ENCODE measurements at places on chromosomes 16 and 17.

DNA sequence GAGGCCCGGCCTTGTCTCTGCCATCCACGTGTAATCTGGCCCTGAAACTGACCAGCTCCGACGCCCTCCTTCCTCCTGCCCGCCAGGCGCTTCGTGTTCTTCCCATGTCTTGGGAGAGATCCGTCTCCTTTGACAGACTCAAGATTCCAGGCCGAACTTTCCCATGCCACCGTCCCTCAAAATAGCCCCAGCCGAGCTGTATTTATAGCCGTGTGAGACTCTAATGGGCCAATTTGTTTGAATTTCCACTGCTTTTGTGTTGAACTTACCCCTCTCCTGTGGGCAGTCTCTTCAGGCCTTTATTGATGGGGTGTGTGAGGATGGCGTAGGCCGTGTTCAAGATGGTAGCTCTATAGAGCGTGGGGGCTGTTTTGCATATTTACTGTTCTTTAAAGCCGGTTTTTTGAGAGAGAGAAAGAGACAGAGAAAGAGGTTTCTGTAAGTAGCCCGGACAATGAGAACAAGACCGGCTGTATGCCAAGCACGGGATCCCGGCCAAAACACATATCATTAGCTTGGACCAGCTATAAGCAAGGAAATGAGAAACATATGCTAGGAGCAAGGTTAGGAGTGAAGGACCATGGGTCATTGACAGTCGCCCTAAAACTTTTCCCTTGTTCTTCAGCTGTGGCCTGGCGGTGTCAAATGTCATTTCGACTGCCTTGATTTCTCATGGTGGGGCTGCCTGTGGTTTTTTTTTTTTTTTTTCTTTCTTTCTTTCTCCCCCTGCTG is 124.5 kb upstream of the ZFHX3 start:
- DNase-seq, result peak; percentile 75

DNA sequence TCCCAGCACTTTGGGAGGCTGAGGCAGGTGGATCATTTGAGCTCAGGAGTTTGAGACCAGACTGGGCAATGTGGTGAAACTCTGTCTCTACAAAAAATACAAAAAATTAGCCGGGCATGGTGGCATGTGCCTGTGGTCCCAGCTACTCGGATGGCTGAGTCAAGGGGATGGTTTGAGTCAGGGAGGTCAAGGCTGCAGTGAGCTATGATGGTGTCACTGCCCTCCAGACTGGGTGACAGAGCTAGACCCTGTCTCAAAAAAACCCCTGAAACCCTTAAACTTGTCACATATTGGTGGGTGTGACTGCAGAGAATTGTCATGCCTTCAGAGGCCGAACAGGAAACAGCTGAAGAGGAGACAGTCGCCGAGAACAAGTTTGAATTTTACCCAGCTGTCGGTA is 13.4 kb downstream of the RPTOR start:
- DNase-seq, result no peak

DNA sequence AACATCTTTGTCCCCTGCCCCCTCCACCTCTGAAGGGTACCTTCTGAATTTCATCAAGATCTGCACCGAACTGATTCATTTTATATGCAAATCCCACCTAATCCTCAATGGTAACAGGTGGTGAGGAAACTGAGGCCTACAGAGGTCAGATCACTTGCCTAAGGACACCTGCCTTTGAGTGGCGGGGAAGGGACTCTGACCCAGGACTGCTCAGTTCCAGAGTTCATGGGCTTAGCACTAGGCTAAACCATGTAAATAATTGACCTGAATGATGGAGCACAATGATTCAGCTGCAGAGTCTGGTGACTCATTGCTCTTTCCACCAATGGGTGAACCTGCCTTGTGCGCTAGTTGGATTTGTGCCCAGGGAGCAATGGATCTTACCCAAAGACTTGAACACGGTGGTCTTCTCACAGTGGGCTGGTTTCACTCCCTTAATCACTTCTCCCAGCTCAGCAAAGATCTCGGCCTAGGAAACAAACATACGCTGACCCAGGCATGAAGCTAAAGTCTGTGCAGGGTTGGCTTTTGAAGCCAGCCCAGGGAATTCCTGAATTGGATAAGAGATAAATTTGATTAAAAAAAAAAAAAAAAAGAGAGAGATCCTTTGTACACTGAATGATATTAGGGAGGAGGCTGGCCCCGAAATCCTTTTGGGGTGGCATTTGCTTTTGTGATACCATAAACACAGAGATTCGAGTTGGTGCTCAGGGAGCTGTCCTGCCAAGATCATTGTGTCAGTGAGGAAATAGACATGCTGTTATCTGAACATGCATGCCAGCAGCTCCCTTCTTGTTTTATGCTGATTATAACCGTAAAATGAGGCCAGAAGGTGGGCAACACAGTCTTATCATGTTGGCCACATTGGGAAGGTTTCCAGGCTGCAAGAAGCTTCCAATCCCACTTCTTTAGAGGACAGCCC is 17.0 kb downstream of the CRYM start:
- DNase-seq, result peak; percentile 53

GRCh38 chr16:85284141-85284817 is 172.0 kb upstream of the CIBAR2 start:
- DNase-seq, result no peak

GRCh38 chr17:49935526-49936210 is 33.3 kb upstream of the DLX4 start:
- DNase-seq, result no peak

DNA sequence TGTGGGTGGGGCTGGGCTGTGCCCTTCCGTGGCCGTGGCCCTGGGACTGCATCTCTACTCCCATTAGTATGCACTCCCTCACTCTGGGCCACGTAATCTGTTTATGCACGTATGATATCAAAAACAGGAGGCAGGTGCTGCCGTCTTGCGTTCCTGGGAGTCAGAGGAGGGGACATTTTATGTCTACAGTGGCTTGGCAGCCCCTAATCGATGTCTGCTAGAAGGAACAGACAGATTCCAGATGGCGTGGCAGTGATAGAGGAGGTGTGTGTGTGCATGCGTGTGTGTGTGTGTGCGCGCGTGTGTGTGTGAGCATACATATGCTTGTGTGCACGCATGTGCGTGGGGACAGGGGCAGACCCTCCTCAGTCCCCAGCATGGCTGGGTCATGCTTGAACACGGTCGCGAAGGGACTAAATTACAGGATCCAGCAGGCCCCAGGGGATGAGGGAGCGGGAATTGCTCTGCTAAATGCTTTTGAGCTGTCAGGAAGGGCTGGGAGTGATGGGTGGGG is 44.7 kb downstream of the SREBF1 start:
- no peak for DNase-seq

- DNase-seq, result peak; percentile 45
Measured at GRCh38 chr16:23949630-23950290, 114.0 kb downstream of the PRKCB start.

DNA sequence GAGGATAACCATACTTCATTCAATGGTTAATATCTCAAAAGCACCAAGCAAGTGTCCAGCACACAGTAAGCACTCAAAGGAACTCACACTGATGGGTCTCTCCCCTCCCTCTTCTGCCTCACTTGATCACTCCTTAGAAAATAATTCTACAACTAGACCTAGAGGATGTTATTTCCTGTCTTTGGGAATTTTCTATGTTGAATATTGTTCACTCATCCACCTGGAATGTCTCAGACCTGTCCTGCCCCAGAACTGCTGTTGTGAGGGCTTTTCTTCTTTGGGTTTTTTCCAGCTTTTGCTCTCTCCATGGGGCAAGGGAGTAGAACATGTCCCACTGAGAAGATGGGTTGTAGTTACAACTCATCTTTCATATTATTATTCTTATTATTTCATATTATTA is 25.3 kb downstream of the NXPH3 start:
- DNase-seq, result no peak

DNA sequence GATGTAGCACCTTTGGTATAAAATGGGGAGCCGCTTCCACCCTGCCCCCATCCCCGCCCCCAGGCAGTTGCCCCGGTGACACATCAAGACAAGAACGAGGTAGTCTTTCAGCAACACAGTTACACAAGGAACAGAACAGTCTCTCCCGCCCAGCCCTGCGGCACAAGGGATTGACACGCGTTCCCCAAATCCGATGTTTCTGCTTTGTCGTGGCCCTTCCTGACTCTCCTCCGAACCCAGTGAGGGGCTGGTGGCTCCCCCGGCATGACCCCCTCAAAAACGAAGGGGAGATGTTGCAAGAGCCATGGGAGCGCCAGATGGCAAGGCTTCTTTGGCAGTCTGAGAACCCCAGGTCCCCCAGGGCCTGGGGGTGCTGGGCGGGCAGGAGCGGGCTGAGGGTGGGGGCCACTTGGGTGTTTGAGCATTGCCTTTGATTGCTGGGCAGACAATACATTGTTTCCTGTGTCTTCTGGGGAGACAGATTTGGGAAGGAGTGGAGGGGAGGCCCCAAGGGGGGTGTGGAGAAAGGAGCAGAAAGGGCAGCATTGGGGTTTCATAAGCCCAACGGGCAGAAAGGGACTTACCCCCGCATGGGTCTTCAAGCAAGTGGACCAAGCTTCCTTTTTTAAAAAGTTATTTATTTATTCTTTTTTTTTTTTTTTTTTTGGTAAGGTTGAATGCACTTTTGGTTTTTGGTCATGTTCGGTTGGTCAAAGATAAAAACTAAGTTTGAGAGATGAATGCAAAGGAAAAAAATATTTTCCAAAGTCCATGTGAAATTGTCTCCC is 16.6 kb downstream of the COL1A1 start:
- no peak for DNase-seq

DNA sequence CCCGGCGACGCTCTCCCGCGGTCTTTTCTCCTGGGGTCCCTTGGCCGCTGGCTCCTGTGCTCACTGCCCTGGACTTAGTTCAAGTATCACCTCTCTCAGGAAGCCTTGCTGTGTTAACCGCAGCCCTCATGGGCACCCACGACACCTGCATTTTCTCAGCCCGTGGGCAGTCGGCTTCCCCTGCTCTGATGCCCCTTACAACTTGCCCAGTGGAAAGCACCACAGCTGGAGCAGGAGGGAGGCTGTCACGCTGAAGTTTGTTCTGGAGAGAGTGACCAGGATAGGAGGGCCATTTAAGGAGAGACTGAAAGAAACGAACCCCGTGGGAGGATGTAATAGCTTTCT is 395 bp downstream of the STXBP4 start:
- DNase-seq, result no peak

GRCh38 chr16:85148931-85149330 is 36.7 kb upstream of the CIBAR2 start:
- DNase-seq, result no peak

- DNase-seq, result no peak
Measured at GRCh38 chr16:1923299-1924034, 5.3 kb upstream of the HS3ST6 start.

GRCh38 chr16:52312716-52313115 is 234.2 kb downstream of the TOX3 start:
- no peak for DNase-seq

DNA sequence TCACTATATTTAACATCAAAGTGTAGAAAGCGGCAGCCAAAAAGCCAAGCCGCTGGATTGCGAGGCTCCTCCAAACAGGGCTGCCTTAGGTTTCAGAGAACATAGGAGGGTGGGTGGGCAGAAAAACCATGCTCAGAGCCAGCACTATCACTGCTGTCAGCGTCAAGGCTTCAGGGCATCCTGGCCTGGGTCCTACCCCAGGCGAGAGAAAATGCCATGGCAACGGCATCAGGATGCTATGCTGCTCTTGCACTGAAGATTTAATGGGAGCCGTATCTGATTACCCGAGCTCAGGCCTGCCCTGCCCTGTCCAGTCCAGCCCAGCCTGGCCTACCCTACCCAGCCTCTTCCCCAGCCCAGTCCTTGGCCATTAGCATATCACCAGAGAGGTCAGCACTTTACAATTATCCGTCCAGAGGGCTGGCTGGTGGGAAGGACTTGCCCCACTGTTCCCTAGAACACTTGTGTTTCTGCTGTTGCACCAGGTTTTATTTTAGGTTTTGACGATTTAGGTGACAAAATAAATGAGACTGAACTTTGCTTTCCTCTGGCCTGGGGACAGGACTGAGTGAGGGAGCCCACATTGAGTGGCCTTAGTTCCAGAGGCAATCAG is 61.1 kb downstream of the TOM1L2 start:
- DNase-seq, result no peak

GRCh38 chr16:52076801-52077201 is 470.1 kb downstream of the TOX3 start:
- no peak for DNase-seq

DNA sequence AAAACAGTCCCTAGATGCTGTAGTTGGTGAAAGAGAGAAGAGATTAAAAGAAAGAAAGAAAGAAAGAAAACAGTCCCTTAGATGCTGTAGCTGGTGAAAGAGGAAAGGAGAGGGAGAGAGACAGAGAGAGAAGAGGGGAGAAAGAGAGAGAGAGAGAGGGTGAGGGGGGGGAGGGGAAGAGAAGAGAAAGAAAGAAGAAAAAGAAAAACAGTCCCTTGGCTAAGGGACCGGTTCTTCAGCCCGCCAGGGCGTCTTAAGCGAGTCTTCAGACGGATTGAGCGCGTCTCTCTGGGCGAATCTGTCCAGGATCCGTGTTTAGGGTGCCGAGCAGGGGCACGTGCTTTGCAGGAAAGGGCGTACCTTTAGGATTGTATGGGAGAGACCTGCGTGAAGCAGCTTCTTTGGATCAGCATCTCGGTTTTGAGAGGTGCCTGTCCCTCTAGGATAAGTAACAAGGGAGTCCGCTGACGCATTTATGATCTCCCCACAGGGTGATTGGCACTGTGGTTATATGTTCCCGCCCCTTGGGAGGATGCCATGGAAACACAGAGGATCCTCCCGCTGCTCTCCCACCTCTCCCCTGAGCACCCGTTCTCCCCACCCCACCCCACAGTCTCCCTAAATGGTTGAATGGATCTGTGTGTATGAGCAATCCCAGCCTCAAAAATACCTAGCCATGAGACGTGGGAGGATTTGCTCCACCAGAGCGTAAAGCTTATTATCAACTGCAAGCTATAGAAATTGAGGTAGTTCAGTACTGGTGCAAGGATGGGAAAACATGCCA is 16.7 kb downstream of the GNGT2 start:
- peak; percentile 62 for DNase-seq

DNA sequence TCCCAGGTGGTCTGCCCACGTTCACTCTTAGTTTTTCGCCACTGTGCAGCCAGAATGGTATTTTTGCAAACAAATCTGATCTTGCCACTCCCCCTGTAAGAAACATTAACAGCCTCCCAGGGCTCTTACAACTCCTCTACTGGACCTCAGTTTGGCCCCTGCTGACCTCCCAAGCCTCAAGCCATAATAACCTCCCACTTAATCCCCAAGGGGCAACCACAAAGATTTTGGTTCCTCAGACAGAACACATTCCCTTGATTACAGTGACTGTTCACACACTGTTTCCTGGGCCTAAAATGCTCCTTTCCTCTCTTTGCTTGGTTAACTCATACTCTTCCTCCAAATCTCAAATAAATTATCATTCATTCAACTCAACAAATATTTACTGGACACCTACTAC is 21.5 kb upstream of the CD300E start:
- no peak for DNase-seq

DNA sequence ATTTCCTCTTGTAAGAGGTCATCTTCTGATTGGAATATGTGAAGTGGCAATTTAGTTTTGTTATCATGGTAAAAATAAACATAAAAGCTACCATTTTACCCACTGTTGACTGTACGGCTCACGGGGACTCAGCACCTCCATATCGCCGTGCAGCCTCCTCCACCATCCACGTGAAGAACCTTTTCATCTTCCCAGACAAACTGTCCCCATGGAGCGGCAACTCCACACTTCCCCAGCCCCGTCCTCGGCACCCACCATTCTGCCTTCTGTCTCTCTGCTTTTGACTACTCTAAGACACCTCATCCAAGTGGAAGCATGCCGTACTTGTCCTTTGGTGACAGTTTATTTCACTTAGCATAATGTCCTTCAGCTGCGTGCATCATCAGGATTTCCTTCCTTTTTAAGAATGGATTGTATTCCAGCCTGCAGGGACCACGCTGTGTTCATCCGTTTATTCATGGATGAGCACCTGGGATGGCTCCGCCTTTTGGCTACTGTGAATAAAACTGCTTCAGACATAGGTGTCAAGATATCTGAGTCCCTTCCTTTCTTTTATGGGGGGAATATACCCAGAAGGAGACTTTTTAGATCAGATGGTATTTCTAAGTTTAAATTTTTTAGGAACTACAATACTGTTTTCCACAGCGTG is 14.3 kb downstream of the FBXO31 start:
- DNase-seq, result no peak

Measured in ureter (tissue), 1 donor.